Stimulated activated CD4-positive, alpha-beta T cell treated with anti-CD3 and anti-CD28 coated beads, Interleukin-15, amount 100 ng/mL, for 48 hours (primary cell): ENCODE measurements at places on chromosomes 1 and 21.

GRCh38 chr1:93275634-93276295 lies 69.9 kb upstream of the DR1 start:
- no peak for DNase-seq

- no peak for DNase-seq
Measured at GRCh38 chr1:164770131-164770529, 211.1 kb downstream of the PBX1 start.

DNA sequence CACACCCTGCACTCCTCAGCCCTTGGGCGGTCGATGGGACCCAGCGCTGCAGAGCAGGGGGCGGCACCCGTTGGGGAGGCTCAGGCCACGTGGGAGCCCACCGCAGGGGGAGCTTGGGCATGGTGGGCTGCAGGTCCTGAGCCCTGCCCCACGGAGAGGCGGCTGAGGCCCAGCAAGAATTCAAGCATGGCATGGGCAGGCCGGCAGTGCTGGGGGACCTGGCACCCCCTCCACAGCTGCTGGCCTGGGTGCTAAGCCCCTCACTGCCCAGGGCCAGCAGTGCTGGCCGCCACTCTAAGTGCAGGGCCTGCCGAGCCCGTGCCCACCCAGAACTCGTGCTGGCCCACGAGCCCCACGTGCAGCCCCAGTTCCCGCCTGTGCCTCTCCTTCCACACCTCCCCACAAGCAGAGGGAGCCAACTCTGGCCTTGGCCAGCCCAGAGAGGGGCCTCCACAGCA lies 555.0 kb upstream of the ADGRL4 start:
- DNase-seq = no peak

DNA sequence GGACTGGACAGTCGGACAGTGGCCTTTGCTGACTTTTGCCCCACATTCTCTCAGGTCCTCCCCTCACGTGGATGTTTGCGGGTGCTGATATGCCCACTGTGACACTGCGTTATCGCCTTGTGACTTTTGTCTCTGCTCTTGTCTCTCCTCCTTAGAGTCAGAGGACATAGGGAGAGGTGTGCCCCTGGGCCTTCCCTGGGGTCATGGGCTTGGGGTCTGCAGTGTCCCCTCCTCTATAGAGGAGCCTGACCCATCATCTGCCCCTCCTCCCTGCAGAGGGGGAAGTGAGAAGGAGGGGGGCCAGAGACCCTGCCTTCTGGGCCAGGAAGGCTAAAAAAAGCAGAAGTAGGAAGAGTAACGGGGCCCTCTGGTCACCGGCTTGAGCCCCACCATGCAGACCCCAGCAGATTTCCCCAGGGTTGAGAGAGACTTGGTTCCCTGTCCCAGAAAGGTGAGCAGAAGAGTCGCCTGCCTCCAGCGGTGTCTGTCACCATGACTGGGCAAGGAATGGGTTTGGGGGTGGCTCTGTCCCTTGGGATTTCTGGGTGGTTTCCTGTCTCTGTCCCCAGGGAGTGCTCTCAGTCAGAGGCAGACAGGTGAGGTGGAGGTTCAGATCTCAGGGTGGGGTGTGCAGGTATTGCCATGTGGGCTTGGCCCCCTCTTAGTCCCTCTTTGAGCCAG lies 13.3 kb downstream of the RPS6KA1 start:
- DNase-seq = no peak

- DNase-seq = peak; percentile 24
Measured at GRCh38 chr1:23657659-23658275, 33.8 kb upstream of the RPL11 start.

- DNase-seq = no peak
Measured at GRCh38 chr1:186793582-186793927, 35.2 kb upstream of the PLA2G4A start.

DNA sequence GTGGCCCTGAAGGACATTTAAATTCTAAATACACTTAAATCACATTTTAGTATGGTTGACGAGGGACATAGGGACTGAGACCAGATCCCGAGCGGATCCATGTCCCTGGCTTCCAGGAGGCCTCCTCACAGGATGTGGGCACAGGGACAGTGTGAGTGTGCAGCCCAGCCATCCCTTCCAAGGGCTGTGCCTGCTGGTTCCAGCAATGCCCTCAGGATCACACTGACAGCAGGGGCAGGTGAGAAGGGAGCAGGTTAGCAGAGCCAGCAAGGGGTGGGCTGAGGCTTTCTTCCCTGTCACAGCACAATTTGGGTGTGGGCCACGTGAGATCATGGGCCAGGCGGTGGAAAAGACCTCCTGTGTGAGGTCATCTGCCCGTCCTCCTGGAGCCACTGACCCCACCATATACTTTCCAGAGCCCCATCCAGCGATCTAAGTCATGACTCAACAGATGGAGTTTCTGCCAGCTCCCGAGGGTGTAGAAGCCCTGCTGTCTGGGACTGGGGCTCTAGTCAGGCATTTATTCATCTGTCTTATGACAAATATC lies 37.0 kb upstream of the PRSS38 start:
- no peak for DNase-seq

- no peak for DNase-seq
Measured at GRCh38 chr1:243942196-243943150, 92.4 kb upstream of the AKT3 start.

GRCh38 chr1:117368116-117369108 lies 1.2 kb downstream of the MAN1A2 start:
- no peak for DNase-seq
